Suppressor macrophage treated with lipopolysaccharide for 1 hour (primary cell): ENCODE measurements at places on chromosomes 3 and 15.

DNA sequence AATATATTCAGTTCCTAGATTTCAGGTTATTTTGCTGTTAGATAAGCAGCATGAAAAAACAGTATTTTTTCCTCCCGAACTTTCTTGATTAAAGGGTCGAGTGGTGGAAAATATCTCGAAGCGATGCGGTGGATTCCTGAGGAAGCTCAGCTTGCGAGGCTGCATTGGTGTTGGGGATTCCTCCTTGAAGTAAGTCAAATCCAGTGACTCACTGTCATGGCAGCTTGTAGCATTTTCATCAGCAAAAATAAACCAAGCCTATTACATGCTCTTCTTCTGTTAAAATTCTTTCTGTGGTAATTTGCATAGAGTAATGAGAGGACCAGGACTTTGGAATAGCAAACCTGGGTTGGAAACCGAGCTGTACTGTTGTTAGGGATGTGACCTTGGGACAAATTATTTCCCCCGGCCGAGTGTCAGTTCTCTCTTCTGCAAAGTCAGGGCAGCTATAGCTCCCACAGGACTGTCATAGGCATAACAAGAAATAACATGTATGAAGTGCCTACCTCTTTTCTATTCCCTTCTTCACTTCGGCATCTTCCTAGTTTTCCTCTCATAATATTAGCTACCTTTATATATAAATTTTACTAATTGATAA lies 75.6 kb downstream of the UBP1 start:
- no peak for DNase-seq

- DNase-seq, result peak; percentile 86
These were observed 35.1 kb downstream of the CMTM6 start for GRCh38 chr3:32467333-32468070.

DNA sequence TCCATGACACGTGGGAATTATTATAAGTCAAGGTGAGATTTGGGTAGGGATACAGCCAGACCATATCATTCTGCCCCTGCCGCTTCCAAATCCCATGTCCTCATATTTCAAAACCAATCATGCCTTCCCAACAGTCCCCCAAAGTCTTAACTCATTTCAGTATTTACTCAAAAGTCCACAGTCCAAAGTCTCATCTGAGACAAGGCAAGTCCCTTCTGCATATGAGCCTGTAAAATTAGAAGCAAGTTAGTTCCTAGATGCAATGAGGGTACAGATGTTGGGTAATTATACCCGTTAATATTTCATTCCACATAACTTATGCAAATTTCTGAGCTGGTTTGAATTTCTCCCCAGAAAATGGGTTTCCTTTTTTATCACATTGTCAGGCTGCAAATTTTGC lies 47.7 kb downstream of the RNF111 start:
- no peak for DNase-seq

GRCh38 chr15:30889196-30889595 lies 14.5 kb upstream of the FAN1 start:
- DNase-seq, result no peak

DNA sequence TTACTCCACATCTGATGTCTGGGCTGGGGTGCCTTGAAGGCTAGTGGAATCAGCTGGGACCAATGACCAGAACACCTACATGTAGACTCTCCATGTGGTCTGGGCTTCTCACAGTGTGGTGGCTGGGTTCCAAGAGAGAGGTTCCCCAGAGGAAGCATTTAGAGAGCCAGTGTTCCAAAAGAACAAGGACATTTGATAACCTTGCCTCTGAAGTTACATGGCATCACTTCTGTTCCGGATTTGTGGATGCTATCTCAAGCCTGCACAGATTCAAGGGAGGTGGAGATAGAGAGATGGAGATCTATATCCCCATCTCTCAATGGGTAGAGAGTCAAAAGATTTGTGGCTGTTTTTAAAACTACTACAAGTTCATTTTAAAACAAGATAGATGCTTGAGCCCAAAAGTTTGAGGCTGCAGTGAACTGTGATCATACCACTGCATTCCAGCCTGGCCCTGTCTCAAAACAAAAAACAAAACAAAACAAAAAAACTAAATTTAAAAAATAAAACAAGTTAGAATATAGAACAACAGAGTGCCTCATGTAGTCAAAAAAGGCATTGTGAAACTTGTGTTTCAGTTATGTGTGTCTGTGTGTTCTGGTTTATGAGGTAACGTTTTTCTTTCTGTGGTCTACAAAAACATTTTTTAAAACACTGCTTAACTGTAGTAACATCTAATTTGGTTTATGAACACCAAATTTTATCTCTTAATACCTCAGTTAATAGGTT lies 44.8 kb downstream of the PDE8A start:
- no peak for DNase-seq

- no peak for DNase-seq
These were observed 52.4 kb downstream of the MCCC1 start for GRCh38 chr3:183046883-183047282.

DNA sequence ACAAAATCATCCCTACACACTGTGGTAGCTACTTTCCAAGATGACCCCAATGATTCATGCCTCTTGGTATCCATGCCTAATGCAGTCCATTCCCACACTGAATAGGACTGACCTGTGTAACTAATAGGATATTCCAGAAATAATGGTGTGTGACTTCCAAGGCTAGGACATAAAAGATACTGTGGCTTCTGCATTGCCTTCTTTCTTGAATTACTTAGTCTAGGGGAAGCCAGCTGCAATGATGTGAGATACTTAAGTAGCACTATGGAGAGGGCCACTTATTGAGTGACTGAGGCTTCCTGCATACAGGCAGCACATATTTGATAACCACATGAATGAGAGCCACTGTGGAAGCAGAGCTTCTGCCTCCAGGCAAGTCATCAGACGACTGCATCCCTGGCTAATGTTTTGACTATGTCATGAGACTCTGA lies 50.1 kb downstream of the NR1I2 start:
- no peak for DNase-seq

GRCh38 chr3:188508454-188508853 lies 354.5 kb downstream of the LPP start:
- no peak for DNase-seq
